ENCODE measurements at places on chromosomes 3 and 15.

DNA sequence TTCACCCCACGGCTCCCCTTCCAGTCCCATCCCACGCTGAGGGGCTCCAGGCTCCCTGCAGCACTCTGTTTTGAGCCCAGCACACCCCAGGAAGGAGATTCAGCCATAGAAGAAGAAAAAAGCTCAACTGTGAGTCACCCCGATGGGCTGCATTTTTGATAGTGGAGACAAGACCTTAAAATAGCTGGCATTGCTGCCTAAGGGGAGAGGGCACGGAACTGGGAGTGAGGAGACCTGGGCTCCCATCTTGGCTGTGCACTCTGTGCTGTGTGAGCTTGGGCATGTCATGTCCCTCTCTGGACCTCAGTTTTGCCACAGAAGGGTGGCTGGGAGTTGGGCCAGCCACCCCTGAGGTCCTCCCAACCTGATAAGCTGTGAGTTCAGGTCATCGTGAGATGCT is 57.2 kb upstream of the SMAD6 start:
- DNase-seq, result no peak

GRCh38 chr3:101690972-101691371 is 4.5 kb upstream of the RPL24 start:
- no peak for DNase-seq

GRCh38 chr15:38225381-38225780 is 27.3 kb upstream of the SPRED1 start:
- no peak for DNase-seq

DNA sequence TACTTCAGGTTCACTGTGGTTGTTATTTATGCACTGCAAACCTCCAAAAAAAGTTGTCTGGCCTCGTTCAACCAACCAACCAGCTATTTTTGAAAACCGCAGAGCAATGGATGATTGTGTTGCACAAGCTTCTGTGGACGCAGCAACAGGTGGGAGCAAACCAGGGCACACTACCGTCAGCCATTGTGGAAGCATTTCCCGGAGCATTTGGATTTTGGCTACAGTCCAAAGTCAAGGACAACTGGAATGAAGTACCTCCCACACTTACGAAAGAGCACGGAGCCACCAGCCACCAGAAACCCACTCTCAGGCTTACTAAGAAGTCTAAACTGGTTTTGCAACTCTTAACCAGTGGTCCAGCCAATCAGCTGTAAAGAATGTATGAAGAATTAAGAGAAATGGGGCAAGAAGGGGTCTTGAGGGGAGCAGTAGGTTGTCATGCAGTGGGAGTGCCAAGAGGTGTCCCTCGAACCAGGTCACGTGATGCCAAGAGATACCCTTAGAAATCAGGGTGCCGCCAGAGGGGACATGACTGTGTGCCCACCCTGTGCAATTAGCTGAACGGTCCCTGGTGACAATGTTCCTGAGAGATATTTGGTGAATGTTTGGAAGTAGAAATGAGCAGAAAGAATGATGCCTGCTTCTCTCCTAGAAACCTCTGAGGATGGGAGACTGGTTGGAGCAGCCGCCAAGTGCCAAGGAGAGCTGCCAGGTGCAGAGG is 68.9 kb upstream of the PCSK6 start:
- DNase-seq, result no peak

- DNase-seq, result no peak
Measured at GRCh38 chr3:67647390-67647878, 7.0 kb downstream of the SUCLG2 start.

DNA sequence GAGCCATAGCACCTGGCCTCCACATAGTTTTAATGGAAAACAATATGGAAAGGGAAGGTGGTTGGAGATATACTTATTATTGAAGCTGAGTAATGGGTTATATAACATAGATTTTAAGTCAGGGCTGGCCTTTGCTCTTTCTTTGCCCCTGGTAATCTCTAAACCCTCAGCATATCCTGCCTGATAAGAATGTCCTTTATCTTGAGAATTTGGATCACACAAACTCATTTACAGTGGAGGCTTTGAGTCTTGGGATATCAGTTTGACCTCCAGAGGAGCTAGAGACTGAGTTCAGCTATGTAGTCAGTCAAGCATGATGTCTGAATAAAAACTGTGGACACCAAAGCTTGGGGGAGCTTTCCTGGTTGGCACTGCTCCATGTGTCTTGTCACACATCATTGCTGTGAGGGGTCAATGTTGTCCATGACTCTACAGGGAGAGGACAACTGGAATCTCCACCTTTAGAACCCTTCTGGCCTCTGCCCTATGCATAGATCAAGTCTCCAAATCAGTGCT is 9.0 kb upstream of the C3orf33 start:
- no peak for DNase-seq

- no peak for DNase-seq
Measured at GRCh38 chr3:148957586-148957985, 33.8 kb upstream of the GYG1 start.

Data from activated T-cell treated with anti-CD3 and anti-CD28 coated beads for 1 hour (primary cell).